ENCODE measurements at places on chromosomes 1 and 21.

DNA sequence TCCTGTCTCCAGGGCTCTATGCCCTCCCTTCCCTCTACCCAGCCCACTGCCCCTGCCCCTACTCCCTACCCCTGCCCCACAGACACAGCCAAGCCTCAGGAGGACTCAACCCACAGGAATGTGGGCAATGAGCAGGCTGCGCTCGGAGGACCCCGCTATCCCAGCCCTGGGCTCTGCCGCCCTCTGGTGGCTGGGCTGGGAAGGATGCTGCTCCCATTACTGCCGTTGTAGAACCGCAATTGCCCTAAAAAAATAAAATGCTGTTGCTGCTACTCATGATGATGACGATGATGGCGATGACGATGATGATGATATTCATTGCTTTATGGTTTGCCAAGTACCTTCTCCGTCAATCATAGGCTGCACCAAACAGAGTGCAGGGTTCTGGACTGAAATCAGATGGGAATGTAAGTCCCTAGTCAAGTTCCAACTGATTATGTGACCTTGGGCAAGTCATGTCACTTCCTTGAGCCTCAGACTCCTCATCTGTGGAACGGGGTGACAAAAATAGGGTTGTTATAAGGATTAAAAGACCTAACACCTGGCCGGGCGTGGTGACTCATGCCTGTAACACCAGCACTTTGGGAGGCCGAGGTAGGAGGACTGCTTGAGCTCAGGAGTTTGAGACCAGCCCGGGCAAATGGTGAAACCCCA lies 24.6 kb downstream of the ARHGEF19 start:
- DNase-seq = peak; percentile 93

GRCh38 chr1:215682232-215682631 lies 115.1 kb downstream of the KCTD3 start:
- DNase-seq = no peak

- DNase-seq = peak; percentile 84
Measured at GRCh38 chr1:154344977-154345837, 19.9 kb downstream of the ATP8B2 start.

DNA sequence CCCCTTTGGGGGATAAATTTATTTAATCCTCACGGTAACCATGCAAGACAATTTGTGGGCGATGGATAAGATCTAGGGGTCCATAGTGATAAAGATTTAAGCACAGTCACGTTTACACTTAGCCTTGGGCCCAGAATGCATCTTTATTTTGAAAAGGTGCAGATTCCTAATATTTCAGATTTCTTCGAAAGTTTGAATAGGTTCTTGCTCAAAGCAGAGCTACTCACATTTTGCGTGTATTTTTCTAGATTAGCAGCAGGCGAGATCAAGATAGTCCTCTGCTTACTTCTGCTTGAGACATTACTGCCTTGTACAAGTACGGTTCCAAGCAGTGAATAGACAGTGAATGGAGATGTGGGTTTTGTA lies 647 bp downstream of the TSEN15 start:
- no peak for DNase-seq

DNA sequence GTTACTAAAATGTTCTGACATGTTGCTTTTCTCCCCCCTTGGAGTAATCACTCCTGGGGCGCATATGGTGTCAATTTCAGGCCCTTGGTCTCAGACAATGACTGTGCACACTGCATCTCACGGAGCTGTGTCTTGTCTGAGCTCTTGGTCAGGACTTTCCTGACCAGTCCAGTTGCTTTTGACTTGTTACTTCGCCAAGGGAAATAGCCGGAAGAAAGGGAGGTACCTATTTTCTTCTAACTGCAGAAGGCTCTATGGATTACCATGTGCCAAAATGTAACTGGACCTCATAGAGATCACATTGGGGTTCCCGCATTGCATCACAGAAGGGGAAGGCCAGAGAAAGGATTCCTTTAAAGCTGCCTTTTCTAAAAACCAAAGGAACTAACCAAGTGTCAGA lies 68.6 kb downstream of the SPAG17 start:
- DNase-seq = no peak

DNA sequence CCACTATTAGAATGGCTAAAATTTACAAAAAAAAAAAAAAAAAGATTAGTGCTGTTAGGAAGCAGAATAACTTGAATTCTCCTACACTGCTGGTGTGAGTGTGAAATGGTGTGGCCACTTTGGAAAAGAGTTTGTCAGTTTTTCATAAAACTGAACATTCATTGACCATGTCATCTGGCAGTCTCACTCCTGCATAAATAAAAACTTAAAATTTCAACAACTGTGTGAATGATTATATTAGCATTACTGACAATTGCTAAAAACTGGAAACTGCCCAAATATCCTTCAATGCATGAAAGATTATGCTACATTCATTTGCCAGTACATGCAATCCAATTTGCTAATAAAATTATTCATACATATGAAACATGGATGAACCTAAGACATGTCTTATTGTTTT lies 570.9 kb downstream of the NEGR1 start:
- no peak for DNase-seq

DNA sequence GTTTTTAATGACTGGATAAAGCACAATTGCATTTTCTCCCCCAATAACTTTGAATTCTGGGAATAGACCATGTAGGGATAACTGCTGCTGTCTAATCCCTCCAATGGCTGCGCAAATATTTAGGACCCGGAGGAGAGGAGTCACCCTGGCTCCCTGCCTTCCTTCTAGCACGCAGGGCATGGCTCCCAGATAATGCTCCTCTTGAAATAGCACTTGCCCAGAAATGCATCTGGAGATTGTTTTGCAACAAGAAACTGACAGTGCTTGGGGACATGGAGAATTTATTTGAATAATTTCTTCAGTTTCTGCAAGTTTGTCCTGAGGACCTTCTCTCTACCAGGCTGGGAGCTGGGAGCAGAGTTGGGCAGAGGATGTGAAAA lies 83.5 kb downstream of the MAN1C1 start:
- no peak for DNase-seq

All from spleen (tissue), 13 donors.